ENCODE measurements at places on chromosomes 7 and 10. TPM values are rescaled to one million over a fixed set of nuclear protein-coding genes. Genes with fewer than 3 reads are reported as not detected.
A peak's percentile ranks its signal among the peaks of the same experiment; 100 is the strongest.

- peak; percentile 73 for DNase-seq
Measured at GRCh38 chr10:2908851-2909630, 158.3 kb upstream of the PFKP start.

- DNase-seq = no peak
Measured at GRCh38 chr10:69685426-69685801, 55.4 kb downstream of the FAM241B start.

DNA sequence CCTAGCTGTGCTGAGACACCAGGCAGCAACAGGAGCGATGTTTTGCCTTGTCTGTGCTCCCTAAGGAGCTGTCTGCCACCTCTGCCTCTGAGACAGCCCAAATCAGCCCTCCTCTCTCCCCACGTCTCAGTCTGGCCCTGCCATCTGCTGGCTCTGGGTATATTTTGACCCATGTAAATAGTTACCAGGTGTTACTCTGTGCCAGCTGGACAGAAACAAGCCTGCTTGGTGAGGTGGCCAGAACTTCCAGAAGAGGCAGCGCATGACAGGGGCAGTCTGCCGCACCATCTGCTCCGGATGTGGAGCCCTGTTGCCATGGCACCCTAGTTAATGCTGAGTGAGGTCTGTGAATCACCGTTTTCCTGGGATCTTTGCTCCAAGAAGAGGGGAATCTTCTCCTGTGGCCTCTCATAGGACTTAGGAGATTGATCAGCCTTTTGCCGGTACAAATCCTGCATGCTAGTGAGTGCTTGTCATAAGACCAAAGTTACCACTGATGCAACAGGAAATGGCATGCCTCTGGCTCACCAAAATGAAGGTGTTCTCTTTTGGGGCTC, 31.8 kb downstream of the GSTO2 start:
- peak; percentile 79 for DNase-seq

DNA sequence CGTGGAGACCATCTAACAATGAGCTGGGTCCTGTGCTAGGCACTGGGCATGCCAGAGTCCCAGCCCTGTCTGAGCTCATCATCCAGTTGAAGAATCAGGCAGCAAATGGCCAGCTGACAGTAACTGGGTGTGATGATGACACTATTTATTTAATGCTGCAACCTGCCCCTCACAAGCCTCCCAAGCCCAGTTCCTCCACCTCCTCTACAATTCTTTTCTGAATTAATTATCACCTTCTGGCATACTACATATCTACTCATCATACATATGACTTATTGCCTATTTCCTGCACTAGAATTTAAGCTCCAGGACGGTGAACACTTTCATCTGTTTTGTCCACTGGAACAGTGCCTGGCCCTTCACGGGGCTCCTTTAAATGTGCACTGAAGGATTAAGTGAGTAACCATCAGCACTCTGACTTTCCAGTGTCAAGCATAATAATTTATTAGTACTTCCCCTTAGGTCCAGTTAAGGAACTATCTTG, 96.7 kb upstream of the LAMB4 start:
- DNase-seq = no peak

DNA sequence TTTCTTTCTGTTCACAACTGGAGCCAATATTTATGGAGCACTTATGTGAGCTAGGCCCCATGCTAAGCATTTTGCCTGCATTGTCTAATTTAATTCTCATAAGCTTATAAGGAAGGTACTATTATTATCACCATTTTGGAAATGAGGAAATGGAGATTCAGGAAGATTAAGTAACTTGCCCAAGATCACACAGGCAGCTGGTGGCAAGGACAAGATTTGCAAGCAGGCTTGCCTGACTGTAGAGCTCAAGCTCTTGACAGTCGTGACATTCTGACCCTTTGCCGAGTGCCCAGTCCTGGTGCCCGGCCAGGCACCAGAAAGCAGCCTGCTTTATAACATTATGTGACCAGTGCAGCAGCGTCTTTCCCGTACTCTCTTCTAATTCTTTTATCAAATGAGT, 38.2 kb downstream of the WNT2 start:
- DNase-seq = no peak

DNA sequence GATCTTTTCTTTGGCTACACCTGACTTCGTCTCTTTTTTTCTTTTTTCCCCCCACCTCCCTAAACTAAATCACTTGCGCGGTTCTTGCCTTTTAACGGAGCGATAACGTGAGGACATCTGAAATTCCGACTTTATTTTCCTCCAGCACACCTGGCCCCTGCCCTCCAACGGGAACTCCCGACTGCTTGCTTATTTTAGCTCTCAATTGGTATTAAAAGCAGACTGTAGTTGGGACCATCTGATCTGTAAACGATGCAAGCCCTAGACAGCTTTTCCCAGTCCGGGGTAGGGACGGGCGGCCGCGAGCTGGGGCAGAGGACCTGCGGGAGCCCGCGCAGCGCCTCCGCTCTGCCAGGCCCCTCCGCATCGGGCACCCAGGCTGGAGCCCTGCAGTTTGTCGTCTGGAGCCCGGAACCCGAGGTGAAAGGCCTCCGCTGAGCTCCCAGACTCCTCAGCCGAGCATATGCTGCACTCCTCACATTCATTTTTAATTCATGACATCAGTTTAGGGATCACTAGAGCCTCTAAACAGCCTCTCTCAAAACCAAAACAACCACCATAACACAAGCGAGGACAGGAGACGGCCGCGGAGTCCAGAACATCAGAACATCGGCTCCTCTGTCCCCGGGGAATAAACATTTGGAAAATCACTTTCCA, 10.0 kb upstream of the EMX2 start:
- DNase-seq = no peak

DNA sequence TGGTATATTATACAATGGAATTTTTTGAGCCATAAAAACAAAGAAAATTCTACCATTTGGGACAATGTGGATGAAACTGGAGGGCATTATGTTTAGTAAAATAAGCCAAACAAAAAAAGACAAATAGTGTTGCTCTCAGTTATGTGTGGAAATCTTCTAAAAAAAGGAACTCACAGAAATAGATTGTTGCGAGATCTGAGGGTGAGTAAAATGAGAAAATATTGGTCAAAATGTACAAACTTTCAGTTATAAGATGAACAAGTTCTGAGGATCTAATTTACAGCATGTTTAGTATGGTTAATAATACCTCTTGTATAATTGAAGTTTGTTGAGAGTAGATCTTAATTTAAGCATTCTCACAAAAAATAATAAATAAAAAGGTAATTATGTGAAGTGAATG, 291.2 kb downstream of the KIF20B start:
- no peak for DNase-seq

GRCh38 chr7:55075464-55076021, 56.7 kb downstream of the EGFR start:
- DNase-seq = no peak

GRCh38 chr7:136336932-136337331, 359.8 kb upstream of the MTPN start:
- no peak for DNase-seq

DNA sequence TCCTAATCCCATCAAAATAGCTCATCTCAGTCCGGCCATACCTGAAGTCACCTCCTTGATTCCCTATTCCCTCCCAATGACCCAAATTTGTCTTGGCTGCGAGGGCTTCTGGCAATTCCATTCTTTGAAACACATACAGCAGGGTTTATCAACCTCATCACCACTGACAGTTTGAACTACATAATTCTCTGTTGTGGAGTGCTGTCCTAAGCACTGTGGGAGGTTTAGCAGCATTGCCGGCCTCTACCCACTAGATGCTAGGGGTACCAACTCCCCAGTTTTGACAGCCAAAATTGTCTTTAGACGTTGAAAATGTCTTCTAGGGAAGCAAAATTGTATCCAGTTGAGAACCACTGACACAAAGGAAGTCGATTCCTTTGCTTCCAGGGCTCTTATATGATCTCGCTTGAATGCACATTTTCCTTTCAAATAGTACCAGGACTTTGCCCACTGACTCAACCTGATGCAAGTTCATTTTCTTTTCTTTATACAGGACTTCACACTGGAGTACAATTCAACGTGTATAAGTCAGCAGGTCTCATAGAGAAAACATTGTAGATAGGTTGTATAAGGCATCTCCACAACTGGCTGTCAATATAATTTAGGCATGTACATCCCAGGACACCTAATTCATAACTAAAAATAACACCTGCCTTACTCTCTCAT, 133.3 kb downstream of the STRA8 start:
- no peak for DNase-seq

DNA sequence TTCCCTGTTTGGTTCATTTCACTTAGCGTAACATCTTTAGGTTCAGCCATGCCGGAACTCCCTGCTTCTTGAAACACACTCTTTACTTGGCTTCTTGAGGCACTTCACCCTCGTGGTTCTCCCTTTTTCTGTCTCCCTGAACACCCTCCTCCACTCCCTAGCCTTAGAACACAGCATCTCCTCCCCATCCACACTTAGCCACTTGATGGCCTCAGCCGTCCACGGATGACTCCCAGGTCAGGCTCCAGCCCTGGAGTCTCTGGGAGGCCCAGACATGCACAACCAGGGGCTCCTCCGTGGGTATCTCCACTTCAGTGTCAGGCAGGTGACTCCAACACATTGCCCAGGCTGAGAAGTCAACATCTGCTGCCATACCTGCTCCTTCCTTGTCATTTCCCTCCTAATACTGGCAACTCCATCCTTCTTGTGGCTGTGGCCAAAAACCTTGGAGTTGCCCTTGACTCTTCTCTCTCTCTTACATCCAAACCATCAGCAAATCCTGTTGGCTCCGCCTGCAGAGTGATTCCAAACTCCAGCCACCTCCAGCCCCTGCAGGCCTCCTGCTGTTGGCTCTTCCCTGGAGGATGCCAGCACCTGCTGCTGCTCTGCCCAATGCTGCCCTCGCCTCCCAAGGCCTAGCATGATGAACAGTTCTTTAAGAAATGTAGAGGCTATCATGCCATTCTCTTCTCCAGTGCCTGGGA, 8.4 kb upstream of the INMT start:
- DNase-seq = no peak

- DNase-seq = no peak
Measured at GRCh38 chr10:116487522-116488430, 58.0 kb upstream of the PNLIP start.

DNA sequence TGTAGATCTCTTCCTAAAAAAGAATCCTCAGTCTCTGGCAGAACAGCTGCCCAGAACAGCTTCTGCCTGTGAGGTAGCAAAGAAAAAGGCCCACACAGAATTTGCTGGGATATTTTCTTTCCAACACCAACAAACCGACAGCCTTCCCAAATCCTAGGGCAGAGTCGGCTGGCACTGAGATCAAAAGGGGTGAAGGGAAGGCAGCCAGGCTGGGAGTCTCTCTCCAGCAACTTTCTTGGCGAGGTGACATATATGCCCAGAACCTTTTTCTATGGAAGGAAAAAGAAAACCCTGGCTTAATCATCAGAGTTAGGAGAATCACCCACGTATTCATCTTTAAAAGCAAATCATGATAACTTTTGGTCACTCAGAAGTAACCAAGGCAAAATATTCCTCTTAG, 279.6 kb downstream of the DNAJB6 start:
- no peak for DNase-seq

DNA sequence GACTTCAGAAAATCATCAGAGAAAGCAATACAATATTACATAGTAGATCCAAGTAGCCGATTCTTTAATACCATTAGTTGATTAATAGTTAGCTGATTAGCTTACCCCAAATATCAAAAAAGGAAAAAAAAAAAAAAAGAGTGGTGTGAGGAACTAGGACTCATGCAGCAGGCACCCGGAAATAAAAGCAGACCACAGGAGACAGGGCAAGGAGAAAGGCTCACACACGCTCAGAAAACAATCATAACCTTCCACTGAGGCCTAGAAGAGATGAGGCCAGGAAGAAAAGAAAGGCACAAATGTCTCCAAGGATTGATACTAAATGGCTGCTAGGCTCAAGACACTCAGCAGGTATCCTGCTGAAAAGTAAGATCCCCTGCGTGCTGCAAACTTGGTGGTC, 25.9 kb downstream of the TRDMT1 start:
- no peak for DNase-seq

- DNase-seq = no peak
Measured at GRCh38 chr7:146937836-146938235, 821.2 kb downstream of the CNTNAP2 start.

GRCh38 chr7:106231856-106232490, 52.8 kb downstream of the NAMPT start:
- no peak for DNase-seq

DNA sequence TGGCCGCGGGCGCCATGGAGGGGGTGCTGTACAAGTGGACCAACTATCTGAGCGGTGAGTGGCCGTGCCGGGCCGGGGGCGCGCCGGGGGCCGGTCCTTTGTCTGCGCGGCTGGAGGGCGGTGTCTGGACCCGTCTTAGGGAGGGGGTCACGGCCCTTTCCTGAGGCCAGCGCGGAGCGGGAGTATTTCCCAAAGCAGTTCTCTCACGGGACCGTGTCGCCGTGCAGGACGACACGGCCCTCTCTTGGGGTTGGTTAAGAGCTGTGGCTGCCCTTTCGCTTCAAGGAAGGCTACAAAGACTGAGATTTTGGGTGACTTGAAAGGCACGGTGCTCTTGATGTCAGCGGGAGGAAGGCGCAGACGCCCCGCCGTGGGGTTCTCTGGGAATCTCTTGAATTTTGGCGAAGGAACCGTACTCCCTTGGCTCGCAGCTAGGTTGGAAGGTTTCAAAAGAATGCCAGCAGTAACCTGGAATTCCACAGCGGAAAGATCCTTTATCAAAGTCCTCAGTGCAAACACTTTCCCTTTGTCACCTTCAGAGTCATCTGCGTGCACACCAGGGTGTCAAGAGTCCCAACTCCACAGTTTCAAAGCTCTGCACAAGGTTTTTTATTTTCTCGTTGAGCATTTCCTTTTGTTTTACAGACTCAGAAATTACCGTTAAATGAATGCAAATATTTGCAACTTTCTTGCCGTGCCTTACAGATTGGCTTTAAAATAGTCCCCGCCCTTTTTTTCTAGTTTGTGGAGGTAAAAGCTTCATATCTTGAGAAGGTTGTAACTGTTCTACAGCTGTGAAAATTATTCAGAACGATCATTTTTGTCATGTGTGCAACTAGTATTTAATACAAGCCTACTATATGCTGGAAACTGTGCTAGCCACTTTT, 780 bp downstream of the PLEKHA8 start:
- DNase-seq = no peak

DNA sequence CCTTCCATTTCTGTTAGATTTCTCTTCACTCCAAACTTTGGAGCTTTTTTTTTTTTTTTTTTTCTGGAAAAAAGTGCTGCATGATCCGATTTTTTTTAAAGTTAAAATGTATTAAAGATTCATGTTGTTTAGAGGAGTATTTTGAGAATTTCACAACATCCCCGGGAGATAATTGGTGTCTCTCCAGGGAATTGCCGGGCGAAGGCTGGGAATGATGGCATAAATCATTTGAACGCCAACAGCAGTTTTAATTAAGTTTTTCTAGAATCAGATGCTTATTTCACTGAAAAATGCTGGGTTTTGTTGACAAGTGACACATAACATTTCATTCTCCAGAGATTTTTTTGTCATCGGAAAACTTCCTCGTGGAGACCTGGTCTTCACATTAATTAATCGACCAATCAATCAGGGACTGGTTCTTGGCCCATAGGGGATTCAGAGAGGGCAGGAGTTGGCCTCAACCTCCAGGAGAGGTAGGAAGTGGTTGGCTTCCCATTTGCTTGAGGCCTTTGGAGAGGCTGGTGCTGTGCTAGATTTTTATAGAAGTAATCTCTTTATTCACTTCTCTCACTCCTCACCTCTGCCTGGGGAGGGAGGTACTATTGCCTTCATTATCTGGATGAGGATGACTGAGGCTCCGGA, 439.4 kb downstream of the TYW1 start:
- no peak for DNase-seq

ARHGEF35 gene
- total RNA-seq = 3.5 TPM

PAPOLB gene
- not detected for total RNA-seq

CRHR2 gene
- total RNA-seq = not detected

Measured in activated CD4-positive, alpha-beta T cell treated with anti-CD3 and anti-CD28 coated beads, Interleukin-2, amount 10 ng/mL, durations not matched to agents 24 days and 14 days (primary cell).